ENCODE measurements at places on chromosomes 1 and 21. TPM values are rescaled to one million over a fixed set of nuclear protein-coding genes. Genes with fewer than 3 reads are reported as not detected.

- no peaks in the 10 kb centered on the region for H3K4me1 ChIP-seq
- H3K27ac ChIP-seq: no peak overlapping the region
- H3K27me3 ChIP-seq: peaks cover 28% of the 10 kb centered on the region
- DNase-seq: no peak
- no peaks in the 10 kb centered on the region for H3K36me3 ChIP-seq
Observed at GRCh38 chr1:28099050-28099769, 10.8 kb upstream of the EYA3 start.

GRCh38 chr1:217969428-217969827, 315.7 kb upstream of the RRP15 start:
- H3K4me1 ChIP-seq: no peaks in the 10 kb centered on the region
- no peak overlapping the region for H3K27ac ChIP-seq
- DNase-seq: no peak
- H3K36me3 ChIP-seq: no peaks in the 10 kb centered on the region
- no peaks in the 10 kb centered on the region for H3K27me3 ChIP-seq
- H3K4me3 ChIP-seq: no peak overlapping the region

- no peak overlapping the region for H3K27ac ChIP-seq
- H3K27me3 ChIP-seq: no peaks in the 10 kb centered on the region
- H3K36me3 ChIP-seq: peaks cover 54% of the 10 kb centered on the region
- DNase-seq: no peak
Observed at GRCh38 chr1:176167210-176167609, 39.9 kb downstream of the COP1 start.

The CRNN gene
- total RNA-seq: not detected

Data from activated CD8-positive, alpha-beta T cell treated with anti-CD3 and anti-CD28 coated beads, Interleukin-2, amount 10 ng/mL, durations not matched to agents 7 days and 5 days (primary cell).